Naive thymus-derived CD8-positive, alpha-beta T cell (primary cell): ENCODE measurements at places on chromosomes 4 and X. TPM values are rescaled to one million over a fixed set of nuclear protein-coding genes. Genes with fewer than 3 reads are reported as not detected.

Gene ZBED1
- total RNA-seq, result 32.6 TPM

DNA sequence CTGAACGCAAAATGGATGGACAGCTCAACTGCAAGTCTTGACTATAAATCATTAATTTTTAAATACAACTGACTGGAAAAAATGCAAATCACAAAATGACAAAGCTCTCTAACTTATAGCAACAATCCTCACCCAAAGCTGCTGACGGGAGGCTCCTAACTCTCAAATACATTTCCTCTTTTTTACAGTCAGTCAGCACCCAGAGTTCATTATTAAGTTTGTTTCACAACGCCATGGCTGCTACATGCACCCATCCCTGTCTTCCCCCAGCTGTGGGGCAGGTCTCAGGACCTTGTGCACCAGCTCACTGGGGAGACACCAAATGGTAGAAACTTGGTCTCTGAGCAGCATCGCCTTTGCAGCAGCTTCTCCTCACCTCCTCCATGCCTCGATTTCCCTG, 97.6 kb downstream of the SLC34A2 start:
- H3K4me1 ChIP-seq, result peaks cover 1% of the 10 kb centered on the region
- no peak overlapping the region for H3K27ac ChIP-seq
- peaks cover 36% of the 10 kb centered on the region for H3K36me3 ChIP-seq

DNA sequence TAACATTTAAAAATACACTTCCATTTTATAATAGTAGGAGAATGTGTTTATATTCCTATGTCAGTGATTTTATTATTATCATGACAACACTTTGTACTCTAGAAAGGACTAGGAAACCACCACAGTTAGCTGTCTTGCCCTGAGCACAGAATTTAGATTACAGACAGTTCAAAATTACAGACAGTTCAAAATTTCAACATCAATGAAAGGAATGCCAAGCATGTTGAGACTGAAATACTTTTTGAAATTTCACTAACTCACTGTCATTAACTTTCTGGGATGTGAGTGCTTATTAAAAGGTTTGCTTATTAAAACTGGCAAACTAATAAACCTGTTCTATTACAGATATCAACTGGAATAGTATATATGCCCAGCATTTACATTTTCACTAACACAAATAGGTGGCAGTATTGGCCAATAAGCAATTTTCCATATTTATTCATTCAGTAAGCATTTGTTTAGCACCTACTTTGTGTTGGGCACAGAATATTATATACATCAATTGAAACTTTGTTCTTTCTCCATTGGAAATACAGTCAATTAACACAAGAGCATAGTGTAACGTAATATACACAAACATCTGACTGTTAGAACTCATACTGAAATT, 179.4 kb downstream of the FBXW7 start:
- no peak overlapping the region for H3K4me3 ChIP-seq
- H3K27ac ChIP-seq, result no peak overlapping the region
- H3K36me3 ChIP-seq, result no peaks in the 10 kb centered on the region
- H3K4me1 ChIP-seq, result peaks cover 3% of the 10 kb centered on the region
- no peaks in the 10 kb centered on the region for H3K27me3 ChIP-seq

- H3K4me1 ChIP-seq, result no peaks in the 10 kb centered on the region
- DNase-seq, result no peak
- no peaks in the 10 kb centered on the region for H3K36me3 ChIP-seq
- H3K27ac ChIP-seq, result no peak overlapping the region
- H3K4me3 ChIP-seq, result no peak overlapping the region
Observed at GRCh38 chr4:26152056-26152455, 168.8 kb upstream of the RBPJ start.
